Renal cortex interstitium (tissue), 15 donors: ENCODE measurements at places on chromosomes 1 and 21. TPM values are rescaled to one million over a fixed set of nuclear protein-coding genes. Genes with fewer than 3 reads are reported as not detected.

- DNase-seq, result no peak
These were observed 2.5 kb upstream of the HMGCL start for GRCh38 chr1:23827717-23828116.

DNA sequence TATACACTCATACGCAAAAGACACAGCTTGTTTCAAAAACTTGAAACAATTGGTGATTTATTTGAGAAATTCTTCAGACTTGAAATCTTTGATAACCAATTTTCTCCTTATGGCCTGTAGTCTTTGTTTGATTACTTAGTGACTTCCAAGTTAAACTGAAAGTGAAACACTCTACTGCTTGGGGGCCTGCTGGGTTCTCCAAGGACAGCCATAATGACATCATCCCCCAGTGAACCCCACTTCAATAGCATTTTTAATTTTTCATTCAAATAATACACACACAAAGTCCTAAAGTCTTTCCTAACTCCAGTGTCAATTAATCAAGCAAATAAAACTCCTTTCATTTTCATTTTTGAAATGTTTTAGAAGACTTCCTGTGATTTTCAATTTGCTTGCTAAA, 59.2 kb downstream of the KRTAP19-8 start:
- DNase-seq, result no peak

DNA sequence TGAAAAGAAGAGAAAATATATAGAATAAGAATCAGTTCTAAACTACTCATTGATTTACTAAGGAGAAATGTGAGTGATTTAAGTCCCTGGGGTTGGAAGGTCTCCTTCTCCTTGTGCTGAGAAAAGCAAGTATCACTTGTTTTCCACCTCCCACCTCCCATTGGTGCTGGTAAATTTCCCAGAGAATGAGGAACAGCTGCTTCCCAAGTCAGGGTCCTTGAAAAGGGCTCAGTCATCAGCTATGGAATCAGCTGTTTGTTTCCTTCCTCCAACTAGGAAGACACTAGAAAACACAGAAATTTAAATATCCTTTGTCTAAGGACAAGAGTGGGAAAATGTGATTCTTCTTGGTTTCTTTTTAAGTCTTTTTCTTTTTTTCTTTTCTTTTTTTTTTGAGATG, 131.3 kb upstream of the C1orf21 start:
- DNase-seq, result no peak

GRCh38 chr1:219173434-219173757, 282 bp upstream of the LYPLAL1 start:
- DNase-seq, result no peak

- DNase-seq, result no peak
These were observed 830 bp downstream of the RNF186 start for GRCh38 chr1:19814244-19814661.

DNA sequence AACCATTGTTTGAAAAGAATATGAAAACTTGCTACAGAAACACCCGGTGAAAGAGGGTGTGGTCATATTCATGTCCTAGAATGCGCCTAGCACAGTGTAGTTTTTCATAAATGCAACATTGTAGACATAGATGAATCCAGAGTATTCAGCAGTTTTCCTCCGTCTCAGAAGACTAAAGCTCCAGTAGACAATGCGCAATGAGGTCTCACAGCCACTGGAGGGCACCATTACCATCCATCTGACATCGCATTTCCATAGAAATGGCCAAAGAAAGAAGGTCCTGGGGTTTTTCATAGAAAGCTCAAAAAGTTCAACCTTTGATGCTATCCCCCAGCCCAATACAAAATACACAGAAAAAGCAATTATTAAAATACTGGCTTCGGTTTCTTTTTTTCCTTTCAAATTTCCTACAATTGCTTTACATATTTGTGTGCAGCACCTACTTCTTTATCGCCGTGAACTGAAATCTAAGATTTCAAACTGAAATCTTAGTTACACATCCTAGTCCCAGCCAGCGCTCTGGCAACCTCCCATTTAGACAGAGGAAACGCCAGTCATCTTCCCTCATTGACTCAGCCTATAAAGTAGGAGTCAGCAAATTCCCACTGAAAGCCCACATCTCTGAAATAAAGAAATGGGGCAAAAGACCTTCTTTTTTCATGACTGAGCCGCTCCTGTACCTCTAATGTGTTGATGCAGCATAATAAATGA, 3.9 kb upstream of the CD58 start:
- peak; percentile 62 for DNase-seq

Gene ZNF697
- polyA plus RNA-seq, result 22.9 TPM

Gene IL20
- not detected for polyA plus RNA-seq
